ENCODE measurements at places on chromosomes 1 and 21.

- no peak for DNase-seq
Observed at GRCh38 chr1:154871374-154871773, 1.3 kb upstream of the KCNN3 start.

DNA sequence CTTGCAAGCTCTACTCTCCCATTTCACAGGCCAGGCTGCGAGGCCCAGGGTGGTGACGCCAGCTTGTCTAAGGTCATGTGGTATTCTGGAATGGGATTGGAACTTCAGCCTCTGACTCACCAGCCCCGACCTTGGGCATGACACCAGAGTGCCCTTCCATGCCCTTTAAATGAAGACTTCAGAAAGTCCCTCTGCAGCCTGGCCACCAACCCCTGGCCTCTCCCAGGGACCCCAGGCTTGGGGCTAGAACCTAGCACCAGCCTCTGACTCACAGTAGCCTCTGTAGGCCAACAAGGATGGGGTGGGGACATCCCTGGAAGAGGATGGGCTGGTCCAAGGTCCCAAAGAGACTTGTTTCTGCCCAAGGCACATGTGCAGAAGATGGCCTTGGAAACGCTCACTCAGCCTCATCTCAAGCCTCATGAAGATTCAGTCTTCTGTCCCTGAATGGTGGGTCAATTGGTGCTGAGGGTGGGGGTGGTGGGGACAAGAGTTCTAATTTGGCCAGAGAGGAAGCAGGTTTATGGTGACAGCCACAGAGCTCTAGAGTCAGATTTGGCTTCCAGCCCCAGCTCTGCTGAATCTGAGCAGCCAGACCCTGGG is 36.1 kb upstream of the RUNX3 start:
- DNase-seq, result no peak

- no peak for DNase-seq
Observed at GRCh38 chr1:216809649-216810048, 86.4 kb upstream of the ESRRG start.

GRCh38 chr1:221118176-221118937 is 239.1 kb downstream of the HLX start:
- no peak for DNase-seq

- no peak for DNase-seq
Observed at GRCh38 chr1:153678519-153679336, at the start of gene NPR1. NPR1 (plus strand) TSS chr1:153678688; CDS start chr1:153679109, 421 bp downstream.

- DNase-seq, result no peak
Observed at GRCh38 chr1:4755864-4756504, 101.6 kb downstream of the AJAP1 start.

DNA sequence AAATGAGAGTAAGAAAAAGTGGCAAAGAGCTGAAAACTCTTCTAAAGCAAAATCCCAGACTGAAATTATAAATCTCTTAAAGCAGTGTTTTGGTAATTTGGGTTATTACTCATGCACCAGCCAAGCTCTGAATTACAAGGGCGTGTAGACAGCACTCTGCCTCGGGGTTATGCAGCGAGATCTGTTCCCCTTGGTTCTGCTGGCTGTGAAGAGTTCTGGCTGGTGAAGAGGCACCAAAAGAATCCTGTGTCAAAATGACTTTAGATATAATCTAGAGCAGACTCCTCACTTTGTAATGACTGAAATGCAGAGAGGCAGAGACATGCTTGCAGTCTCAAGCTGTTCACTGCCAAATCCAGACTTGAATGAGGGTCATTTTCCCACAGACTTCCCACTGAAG is 461.8 kb upstream of the CXADR start:
- no peak for DNase-seq

- no peak for DNase-seq
Observed at GRCh38 chr1:41278076-41278475, 36.0 kb upstream of the SCMH1 start.

DNA sequence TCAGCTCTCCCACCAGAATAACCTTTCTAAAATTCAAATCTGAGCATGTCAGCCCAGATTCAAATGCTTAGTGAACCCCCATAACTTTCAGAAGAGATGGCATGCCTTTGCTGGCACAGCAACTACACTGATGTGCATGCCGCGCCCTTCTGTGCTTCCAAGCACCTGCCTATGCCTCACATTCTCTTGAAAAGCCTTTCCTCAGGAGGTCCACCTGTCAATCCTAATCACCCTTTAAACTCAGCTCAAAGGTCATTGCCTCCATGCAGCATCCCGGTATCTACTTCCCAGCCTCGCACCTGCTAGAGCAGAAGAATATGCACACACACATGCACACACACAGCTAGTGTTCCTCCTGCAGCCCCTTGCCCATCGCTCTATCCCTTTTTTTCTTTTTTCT is 5.2 kb upstream of the S100A2 start:
- DNase-seq, result no peak

DNA sequence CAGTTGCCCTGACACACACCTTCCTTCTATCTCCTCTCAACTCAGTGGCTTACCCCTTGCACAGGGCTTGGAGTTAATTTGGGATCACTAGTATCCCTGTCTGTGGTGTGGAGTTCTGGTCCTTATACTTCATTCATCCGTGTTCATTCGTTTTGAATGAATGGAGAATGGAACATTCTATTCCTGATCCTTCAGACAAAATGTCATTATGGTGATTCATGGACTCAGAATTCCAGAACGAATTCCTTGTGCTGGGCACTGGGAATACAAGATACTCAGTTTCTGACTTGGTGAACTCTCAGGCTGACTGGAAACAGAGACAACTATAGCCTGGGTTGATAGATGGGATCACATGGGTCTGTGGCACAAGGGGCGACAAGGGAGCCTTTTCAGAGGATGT is 49.9 kb upstream of the TRABD2B start:
- DNase-seq, result no peak

GRCh38 chr1:19764848-19765247 is 34.9 kb downstream of the TMCO4 start:
- no peak for DNase-seq

DNA sequence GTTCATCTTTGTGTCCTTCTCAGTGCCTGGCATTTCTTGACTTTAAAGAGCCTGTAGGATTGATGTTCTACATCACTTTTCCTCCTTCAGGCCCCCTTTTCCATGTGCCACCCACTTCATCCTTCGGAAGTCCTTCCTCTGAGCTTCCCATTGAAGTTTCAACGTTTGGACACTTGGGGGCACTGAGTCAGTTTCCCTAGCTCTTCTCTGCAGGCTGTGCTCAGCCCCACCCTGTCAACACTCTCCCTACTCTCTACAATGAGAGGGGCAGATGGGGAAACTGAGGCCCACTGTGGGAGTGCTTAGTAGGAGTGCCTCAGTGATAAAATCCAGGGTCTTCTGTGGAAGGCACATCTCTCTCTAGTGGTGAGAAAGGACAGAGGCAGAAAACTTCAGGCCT is 11.9 kb downstream of the KCNJ10 start:
- DNase-seq, result no peak

GRCh38 chr1:47752559-47752958 is 244.6 kb downstream of the TRABD2B start:
- DNase-seq, result no peak

DNA sequence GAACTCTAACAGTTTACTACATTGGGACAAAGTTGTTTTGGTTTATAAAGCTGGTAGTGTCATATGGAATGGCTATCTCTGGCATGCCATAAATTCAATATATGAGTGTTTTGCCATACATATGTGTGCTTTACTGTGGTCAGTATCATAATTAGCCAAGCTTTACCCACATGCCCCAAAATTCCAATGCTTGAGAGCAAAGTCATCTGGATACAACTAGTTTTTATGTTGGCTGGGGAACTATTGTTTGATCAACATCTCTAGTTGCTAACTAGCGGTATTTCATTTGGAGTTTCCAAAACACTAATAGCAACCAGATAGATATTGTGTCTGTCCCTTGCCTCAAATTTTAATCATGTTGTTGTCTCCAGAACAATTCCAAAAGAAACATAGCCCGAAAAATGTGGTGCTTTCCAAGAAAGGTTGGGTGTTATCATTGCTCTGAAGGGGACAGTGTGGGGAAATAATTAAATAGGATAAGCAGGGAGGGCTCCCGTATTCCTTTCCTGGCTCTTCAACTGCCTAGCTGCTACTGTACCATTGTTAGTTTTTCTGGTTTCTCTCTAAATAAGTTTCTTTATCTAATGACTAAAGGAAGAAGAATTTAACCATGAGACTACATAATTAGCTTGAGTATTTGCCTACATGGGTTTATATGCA is 136.1 kb downstream of the TGFB2 start:
- DNase-seq, result no peak

DNA sequence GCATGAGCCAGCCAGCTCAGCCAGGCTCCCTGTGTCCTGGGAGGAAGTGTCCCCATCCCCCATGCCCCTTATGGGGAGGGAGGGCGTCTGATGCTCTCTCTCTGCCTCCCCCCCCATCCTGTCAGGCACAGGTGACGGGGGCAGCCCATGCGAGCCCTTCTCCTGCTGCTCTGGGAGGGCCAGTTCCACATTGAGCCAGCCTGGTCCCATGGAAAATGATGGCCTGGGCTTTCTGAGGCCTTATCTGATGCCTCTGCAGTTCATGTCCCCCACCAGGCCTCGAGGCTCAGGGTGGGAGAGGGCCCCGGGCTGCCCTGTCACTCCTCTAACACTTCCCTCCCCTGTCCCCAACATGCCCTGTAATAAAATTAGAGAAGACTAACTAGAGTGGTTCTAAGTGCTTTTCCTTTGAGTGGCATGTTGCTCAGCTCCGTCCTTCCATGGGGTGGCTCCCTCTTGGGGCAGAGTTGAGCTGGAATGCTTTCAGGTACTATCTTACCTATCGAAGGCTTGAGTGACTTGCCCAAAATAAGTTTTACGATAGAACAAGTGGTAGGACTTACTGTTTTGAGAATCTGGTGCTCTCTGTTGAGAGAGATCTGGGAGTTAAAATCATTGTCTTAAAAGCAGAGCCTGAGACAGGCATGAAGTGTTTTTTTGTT is 1.8 kb upstream of the MTFR1L start:
- no peak for DNase-seq

GRCh38 chr1:70142075-70142474 is 63.3 kb downstream of the LRRC40 start:
- DNase-seq, result no peak

GRCh38 chr1:118333601-118334210 is 148.7 kb upstream of the SPAG17 start:
- DNase-seq, result no peak

- DNase-seq, result no peak
Observed at GRCh38 chr1:107706182-107706581, 258.8 kb downstream of the VAV3 start.

DNA sequence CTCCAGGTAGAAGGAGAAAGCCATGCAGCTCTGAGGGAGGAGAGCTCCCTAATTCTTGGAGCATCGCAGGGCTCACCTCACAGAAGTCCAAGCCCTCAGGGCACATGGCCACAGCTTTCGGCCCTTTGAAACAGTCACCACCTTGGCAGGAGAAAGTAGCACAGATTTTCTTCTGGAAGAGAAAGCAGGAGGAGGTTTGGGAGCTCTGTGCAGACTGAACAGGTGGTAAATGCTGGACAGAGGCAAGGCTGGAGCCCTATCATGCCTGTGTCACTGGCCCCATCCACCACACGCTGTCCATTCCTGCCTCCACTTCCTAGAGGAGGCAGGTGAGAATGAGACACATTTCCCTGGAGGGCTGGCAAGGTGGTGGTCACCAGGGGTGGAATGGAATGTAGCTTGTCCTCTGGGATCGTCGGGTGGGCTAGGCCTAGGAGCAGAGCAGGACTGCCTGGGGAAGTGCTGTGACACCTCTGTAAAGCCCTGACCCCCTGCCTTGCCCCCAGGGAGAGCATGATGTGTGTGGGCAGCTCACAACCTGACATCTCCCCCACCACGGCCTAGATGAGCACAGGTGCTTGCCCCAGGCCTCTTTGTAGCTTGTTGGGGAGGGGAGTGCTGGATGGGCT is 2.8 kb upstream of the INPP5B start:
- DNase-seq, result no peak

DNA sequence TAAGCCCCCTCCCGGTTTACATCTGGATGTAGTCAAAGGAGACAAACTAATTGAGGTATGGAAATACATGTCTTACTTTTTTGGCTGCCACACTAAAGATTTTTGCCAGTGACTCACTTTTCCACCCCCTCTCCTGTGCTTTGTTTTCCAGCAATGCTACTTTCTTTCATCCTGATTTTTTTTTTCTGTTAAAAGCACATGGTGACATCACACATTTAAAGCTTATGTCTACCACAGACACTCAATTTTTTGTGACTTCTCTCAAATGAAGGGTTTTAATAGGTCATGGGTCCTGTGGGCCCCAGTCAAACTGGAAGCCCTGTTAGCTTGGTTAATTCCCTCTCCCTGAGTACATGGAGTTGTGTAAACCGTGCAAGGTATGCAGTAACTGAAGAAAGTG is 2.2 kb downstream of the PPP1R8 start:
- no peak for DNase-seq

GRCh38 chr1:155304558-155305063 is 3.4 kb upstream of the PKLR start:
- no peak for DNase-seq

- no peak for DNase-seq
Observed at GRCh38 chr1:44707959-44708831, 22.8 kb downstream of the RNU5D-1 start.

GRCh38 chr1:167625040-167625823 is 4.8 kb upstream of the RCSD1 start:
- DNase-seq, result no peak

DNA sequence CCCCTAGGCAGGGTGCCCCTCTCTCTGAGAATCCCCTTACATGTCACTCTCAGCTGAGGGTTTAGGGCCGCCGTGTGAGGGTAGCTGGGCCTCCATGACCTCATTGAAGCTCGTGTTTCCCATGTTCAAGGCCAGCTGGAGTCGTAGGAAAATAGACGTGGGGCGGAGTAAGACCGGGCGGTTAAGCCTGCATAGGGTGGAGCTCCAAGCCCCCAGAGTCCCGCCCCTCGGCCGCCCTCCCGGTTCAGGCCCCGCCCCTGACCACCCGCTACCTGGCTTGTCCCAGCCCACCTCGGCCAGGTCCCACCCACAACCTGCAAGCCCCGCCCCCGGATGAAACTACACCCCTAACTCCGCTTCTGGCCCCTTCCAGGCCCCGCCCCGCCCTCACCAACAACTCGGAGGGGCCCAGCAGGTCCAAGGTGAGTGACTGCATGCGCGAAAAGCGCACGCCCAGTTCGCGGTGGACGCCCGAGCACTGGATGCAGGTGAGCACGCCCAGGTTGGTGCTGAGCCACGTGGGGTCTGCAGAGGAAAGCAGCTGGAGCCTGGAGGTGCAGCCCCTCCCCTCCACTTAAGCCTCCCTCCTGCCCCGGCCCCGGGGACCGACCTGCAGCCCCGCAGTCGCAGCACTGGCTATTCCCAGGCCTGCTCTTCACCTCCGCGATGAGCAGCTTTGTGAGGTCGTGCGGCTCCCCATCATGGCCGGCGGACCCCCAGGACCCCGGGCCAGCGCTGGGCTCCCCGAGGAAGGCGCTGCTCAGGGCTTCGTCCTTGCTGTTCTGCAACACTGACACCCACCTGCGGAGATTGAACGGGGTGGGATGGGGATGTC is 12.2 kb upstream of the TCEA3 start:
- DNase-seq, result peak; percentile 72

DNA sequence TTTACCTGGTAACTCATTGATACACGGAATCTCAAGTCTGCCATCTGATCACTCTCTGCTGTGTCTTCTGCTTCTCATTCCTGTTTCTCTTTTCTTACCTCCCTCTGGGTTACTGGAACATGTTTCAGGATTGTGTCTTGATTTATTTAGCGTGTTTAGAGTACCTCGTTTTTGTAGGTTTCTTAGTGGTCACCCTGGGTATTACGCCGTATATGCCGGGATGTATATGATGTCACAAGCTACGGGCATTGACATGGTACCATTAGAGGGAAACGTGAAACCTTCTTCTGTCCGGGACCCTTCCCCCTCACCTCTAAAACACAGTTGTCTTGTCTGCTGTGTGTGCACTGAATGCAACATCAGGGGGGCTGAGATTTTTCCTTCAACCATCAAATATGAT is 2.8 kb downstream of the ACTRT2 start:
- DNase-seq, result no peak
